ENCODE measurements at places on chromosomes 4 and X.

DNA sequence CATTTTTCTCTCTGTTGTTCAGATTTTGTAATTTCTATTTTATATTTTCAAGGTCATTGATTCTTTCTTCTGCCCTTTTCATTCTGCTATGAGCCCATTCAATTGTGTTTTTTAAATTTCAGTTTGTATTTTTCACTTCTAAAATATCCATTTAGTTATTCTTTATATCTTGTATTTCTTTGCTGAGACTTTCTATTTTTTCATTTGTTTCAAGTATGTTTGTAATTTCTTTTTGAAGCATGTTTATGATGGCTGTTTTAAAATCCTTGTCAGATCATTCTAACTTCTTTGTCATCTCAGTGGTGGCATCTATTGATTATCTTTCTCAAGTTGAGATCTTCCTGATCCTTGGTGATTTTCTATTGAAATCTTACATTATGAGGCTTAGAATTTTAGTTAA, 157.2 kb upstream of the USP9X start:
- DNase-seq: no peak

- no peak for DNase-seq
Observed at GRCh38 chrX:27882695-27883094, 74.9 kb downstream of the MAGEB10 start.

- peak; percentile 58 for DNase-seq
Observed at GRCh38 chrX:124346117-124346876, at the start of gene SH2D1A. TSS of gene SH2D1A (plus strand) at chrX:124346563. CDS start at chrX:124346643, 80 bp downstream.

DNA sequence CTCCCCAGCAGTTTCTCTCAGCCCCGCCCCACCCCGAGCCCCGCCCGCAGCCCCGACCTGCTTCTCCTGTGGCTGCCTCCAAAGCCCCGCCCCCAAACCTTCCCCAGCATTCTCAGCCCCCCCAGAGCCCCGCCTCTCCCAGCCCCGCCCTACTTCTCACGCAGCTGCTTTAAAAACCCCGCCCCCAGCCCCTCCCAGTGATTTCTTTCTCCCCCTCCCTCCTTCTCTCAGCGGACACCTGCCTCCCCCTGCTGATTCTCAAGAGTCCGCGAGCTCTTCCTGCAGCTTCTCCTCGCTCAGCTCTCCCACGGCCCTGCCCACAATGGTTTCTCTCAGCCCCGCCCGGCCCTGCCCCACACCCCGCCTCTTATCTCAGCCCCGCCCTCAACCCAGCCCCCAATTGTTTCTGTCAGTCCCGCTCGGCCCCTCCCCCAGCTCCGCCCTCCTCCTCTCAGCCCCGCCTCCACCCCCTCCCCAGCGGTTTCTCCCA, 636 bp upstream of the EOLA1 start:
- peak; percentile 90 for DNase-seq

DNA sequence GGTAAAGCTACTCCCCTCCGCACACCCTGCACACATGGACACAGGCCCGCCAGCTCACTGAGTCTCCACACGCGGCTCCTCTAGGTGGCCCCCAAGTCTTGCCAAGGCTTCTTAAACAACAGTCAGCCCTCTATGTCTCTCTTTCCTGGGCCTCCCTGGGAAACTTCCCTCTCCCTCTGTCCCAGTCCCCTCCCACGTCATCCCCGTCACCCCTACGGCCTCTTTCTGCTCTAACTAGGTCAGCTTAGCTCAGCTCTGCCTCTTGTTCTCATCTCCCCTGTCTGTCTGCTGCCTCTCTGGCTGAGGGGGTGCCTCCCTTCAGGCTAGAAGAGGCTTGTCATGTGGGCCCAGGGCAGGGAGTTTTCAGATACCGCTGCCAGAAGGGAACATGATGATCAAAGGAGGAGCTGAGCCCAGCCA, 38.8 kb downstream of the SEPTIN6 start:
- DNase-seq: peak; percentile 30
